ENCODE measurements at places on chromosomes 7 and 10.

DNA sequence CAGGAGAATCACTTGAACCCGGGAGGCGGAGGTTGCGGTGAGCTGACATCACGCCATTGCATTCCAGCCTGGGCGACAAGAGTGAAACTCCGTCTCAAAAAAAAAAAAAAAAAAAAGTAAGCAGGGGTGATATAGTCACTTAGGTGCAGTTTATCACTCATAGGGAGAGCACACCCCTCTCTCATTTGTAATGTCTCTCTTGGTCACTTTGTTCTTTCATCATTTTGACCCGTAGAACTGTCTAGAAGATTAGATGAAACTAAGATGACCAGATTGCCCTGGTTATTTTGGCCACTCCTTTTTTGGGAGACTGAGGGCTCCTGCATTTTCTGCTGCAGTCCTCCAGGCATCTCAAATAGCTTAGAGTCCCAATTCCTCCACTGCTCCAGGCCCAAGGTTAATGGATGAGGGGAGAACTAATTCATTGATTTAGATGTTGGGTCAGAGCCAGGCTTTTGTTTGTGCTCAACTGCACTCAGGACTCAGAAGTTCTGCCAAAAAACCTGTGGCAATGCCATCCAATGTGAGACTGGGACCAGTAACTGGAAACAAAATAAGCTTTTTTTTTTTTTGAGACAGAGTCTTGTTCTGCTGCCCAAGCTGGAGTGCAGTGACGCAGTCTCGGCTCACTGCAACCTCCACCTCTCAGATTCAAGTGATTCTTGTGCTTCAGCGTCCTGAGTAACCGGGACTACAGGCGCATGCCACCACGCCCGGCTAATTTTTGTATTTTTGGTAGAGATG, 50.0 kb upstream of the CAMK1D start:
- DNase-seq, result no peak

- DNase-seq, result no peak
Measured at GRCh38 chr7:24637021-24637420, 63.8 kb downstream of the PALS2 start.

- no peak for DNase-seq
Measured at GRCh38 chr10:91210014-91210413, 10.4 kb upstream of the PCGF5 start.

GRCh38 chr7:69588773-69589172, 9.5 kb upstream of the AUTS2 start:
- no peak for DNase-seq

DNA sequence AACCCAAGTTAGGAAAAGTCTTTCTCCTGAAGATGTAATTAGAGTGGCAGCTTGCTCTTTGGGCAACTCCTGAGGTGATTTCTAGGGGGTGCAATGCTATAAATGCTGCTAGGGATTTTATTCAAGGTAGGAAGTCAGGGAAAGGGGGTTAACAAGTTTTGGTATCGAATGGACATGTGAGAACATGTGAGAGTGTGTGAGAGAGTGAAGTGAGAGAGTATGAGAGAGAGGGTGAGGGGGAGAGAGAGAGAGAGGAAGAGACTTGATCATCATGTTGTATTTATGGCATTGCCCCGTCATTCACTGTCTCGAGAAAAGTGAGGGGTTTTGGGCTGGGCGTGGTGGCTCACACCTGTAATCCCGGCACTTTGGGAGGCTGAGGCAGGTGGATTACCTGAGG, 50.9 kb downstream of the MCU start:
- DNase-seq, result no peak

- no peak for DNase-seq
Measured at GRCh38 chr7:117458977-117459583, 20.7 kb upstream of the CFTR start.

DNA sequence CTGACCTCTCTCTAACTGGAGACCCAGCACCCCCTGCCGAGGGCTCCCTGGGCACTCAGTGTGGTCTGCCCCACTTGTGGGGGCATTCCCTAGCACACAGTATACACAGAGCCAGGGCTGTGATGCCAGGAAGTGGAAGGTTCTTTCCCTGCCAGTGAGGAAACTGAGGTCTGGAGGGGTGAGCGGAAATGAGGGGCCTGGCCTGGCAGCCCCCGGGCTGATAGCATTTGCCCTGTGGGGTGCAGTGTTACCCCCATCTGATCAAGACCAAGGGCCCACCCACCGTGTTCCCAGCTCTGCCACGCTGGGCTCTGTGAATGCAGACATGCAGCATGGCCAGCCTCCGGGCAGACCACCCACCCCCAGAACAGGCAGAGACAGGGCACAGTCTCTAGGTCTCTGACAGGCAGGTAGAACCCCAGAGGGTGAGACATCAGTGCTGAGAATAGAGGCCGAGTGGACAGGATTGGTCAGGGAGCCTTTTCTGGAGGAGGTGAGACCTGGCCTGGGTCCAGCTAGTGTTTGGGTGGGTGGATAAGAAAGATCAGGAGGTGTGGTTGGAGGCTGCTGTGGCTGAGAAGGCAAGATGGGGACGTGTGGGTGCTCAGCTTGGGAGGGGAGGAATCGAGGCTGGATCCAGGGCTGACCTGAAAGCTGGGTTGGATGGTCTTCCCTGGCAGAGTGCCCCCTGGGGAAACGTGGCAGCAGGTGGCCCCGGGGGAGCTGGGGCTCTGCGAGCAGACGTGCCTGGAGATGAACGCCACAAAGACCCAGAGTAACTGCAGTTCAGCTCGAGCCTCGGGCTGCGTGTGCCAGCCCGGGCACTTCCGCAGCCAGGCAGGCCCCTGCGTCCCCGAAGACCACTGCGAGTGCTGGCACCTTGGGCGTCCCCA, 10.8 kb upstream of the ZNF862 start:
- no peak for DNase-seq

DNA sequence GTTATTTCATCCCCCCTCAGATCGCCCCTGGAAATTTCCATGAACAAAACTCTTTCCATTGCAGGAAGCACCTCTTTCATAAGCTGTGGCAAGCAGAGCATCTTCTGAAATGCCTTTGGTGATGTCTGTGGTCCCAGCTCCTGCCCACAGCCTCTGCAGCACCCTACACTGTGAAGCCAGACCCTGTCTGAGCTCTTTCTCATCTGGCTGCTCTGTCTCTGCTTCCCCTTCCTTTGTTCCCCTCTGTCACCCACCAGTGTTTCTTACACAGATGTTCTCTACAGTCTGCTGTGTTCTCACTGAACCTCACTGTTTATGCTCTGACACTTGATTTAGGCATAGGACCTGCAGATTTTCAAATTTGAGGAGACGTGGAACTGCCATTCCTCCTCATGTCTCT, 1.9 kb upstream of the TAS2R39 start:
- DNase-seq, result no peak
